Globus pallidus (tissue), 1 donor: ENCODE measurements at places on chromosomes 16 and 17.
A peak's percentile ranks its signal among the peaks of the same experiment; 100 is the strongest.

DNA sequence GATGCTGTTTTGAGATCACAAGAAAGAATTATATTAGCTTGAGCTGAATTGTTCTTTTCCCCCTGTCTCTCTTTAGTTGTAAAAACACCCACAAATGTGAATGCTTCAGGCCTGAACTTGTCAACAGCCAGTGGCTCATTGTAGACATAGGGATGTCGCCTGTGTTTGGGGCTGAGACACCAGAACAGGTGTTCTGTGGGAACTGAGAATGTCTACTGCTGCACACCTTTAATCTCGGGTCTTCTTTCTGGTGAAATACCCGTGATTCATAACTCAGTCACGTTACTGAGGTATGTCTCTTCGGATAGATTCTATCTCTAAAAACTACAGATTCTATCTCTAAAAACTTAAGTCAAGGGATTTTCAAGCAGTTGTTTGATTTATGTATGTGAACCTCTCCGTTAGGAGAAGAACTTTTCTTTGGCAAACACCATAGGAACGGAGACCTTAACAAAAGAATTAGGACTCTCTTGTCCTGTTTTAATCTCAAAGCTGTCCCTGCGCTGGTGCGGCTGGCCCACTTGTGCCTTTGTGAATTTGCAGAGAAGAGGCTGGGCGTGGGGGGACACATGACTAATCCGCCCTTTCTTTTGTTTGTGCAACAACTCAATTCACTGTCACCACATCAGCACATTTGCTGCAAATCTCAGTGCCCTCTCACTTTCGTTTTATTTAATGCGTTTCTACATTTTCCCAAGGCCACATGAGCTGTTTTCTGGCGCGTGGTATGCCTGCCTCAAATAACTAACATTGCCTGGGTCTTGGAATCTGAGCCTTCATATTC is 643.0 kb downstream of the MAF start:
- peak; percentile 35 for DNase-seq

DNA sequence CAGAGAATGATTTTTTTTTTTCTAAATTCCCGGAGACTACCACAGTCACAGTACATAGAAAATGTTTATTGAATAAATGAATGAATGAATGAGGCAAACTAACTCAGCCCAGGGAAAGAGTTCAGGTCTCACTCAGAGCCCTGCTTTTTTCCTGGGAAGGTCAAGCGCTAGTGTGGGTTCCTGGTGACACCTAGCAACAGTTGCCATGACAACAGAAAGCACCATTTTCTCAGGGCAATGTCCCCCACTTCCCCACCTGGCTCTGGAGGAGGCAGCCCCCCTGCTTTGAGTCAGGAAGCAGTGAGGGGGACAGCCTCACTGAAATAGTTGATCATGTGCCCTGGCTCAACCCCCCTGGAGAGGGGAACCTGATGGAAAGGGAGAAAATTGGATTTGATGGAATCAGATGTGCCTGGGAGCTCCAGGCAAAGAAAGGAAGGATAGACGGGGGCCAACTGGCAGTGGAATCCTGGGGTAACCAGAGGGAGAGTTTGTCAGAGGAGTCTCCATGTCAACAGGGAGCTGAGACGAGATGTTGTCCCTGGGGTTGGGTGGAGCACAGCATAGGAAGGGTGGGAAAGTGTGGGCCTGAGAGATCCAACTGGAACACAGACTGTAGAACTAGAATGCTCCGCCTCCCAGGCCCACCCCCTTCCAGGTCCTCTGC is 242.2 kb upstream of the CCL2 start:
- DNase-seq, result no peak

DNA sequence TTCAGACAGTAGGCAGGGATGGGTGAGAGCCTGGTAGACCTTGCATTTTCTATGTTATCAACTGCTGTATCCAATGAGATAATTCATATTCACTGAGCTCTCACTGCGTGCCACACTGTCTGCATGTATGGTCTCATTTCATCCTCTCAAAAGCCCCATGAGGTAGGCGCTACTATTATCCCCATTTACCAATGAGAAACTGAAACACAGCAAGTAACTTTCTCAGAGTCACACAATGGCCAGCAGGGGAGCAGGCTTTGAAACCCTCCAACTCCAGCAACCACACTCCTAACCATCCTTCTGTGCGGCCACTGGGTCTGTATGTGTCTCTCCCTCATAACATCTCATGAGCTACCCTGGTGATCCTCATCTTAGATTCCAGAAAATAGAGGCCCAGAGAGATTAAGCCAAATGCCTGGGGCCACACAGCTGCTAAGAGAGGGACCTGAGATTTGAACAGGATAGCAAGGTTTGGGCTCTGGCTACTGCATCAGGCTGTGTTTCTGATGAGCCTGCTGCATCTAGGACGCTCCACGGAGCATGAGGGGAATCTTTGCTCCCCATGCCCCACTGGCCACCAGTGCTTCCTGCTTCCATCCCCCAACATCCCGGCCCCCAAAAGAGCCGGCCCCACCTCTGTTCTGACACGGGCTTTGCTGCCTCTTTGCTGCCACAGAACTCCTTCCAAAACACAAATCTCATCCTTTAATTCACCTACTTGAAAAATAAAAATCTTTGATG is 3.2 kb downstream of the CCR7 start:
- DNase-seq, result no peak

DNA sequence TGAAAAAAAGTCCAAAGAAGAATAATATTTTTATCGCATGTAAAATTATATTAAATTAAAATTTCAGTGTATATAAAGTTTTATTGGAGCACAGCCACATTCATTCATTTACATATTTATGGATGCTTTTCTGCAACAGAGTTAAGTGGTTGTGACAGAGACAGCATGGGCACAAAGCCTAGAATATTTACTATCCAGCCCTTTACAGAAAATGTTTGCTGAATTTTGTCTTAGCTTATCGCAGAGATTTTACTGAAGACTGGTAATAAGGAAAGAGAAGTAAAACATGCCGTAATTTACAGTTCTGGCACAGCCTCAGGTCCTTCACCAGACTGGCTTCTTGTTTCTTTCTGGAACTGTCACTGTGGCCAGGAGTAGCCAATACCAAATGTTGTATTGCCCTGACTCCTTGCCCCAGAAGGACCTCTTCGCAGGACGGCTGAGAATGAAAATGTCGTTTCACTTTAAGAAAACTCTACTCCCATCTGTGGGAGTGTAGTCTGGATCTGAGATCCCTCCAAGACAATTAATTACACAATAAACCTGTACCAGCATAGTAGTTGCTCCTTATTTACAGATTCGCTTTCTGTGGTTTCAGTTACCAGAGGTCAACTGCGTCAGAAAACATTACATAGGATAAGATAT is 94.9 kb upstream of the GOT2 start:
- DNase-seq, result no peak

DNA sequence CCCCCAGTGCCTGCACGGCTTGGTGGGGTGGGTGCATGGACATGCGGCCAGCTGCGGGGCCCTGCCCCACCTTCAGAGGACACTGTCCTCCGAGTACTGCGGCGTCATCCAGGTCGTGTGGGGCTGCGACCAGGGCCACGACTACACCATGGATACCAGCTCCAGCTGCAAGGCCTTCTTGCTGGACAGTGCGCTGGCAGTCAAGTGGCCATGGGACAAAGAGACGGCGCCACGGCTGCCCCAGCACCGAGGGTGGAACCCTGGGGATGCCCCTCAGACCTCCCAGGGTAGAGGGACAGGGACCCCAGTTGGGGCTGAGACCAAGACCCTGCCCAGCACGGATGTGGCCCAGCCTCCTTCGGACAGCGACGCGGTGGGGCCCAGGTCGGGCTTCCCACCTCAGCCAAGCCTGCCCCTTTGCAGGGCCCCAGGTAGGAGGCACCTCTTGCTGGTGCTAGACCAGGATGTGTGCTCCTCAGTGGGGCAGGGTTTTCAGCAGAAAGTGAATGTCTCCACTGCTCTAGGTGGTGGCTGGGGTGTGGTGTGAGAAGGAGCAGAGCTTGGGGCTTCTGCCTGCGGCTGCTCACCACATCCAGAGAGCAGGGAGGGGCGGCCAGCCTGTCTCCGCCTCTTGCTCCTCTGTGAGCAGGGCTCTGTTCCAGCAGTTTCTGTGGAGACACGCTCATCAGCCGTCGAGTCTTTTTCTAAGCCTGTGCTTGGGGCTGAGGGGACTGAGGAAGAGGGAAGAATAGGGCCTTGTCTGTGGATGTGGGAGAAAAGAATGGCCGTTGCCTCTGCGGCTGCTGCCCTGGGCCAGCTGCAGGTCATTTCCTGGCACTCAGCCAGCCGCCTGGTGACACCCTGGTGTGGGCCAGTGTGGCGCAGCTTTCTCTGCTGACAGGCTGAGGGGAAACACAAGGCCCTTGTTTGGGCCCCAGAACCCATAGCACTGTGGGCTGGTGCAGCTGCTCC is 2.2 kb downstream of the ZNF276 start:
- DNase-seq, result peak; percentile 100

DNA sequence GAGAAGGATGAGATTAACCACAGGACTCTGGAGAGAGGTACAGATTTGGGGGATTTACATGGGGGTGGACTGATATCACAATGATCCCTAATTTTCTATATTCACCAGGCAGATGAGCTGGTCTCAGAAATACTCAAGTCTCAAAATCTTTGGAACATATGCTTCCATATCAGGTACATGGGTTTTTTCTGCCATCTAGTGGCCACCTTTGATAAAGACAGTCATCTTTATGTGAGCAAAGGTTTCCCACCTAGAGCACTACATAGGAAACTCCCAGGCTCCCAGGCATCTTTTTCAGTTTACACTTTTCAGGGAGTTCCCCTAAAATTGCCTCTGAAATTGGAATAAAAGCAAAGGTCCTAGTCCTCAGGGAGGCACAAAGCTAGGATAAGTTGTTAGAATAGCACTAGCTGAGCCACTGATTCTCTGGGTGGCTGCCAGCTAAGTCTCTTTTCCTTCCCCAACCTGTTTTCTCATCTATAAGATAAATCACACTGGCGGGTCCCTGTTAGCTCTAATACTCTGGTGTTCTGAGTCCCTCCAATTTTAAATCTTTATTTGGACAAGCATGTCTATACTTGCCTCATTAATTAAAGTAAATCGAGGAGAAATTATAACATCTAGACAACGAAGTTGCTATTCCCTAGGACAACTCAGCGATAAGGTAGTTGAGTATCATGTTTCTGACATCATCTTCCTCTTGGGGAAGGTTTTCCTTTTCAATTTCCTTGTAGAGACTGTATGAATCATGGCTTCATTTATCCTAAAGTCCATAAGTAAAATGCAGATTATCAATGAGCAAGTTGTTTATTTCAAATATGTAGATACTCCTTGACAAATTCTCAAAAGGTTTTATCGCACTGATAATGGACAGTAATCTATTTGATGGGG is 19.0 kb upstream of the MON1B start:
- peak; percentile 38 for DNase-seq

DNA sequence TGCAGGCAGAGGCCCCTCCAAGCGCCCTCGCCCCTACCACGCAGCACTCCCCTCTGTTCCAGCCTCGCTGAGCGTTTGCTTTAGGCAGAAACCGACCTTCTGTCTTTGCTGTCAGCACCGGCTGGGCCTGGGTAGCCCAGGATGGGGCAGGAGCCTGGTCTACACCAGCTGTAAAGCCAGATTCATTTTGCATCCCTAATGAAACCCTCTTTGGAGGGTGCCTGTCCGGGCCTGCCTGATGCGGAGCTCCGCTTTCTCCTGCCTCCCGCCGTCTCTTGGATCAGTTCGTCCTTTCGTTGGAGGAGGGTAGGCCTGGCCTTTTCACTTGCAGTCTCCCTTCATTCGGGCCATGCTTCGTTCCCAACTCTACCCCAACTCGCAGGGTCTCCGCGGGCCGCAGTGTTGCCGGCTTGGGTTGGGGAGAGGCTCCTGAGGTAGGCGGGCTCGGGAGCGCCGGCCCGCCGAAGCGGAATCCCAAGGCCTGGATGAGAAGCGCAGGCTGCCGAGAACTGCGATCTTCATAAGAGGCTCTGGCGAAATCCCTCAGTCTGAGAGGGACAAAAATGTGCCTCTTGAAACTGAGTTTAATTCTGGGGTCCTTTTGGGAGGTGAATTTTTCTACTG is 4.8 kb upstream of the HOXB8 start:
- no peak for DNase-seq

DNA sequence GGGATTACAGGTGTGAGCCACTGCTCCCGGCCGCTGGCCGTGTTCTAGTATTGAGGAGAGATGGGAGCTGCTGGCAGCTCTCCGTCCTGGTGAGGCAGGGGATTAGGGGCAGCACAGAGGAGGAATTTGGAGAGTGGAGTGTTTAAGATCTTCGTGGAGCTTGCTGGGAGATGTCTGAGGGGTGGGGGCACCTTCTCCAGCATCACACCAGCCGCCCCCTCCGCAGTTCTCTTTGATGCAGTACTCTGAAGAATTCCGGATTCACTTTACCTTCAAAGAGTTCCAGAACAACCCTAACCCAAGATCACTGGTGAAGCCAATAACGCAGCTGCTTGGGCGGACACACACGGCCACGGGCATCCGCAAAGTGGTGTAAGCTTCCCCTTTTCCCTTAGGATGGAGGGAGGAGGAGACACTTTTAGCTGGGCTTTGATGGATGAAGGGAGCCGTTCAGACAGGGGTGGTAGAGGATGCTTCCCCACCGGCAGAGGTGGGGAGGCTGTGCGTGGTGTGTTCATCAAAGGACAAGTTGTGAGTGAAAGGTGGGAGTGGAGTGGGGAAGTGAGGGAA is 11.9 kb downstream of the ITGAM start:
- no peak for DNase-seq
